ENCODE measurements at places on chromosomes 7 and 10.

GRCh38 chr10:50497758-50498157 lies 126.0 kb downstream of the SGMS1 start:
- DNase-seq, result peak; percentile 82

DNA sequence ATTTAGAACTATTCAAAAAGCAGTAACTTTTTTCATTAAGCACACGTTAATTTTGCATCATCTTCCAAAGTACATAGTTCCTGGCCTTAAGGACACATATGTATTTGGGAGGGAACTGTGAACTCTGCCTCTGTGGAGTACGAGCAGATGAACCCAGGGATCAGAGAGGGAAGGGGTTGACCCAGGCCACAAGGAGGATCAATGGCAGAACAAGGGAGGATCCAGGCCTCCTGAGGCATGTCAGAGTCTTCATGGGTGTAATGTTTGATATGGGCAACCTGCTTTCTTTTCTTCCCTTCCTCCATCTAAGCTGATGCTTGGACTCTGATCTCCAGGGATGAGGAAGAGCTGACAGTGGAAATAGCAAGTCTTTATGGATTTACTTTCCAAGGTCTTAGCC lies 164.0 kb downstream of the SH2D4B start:
- no peak for DNase-seq

DNA sequence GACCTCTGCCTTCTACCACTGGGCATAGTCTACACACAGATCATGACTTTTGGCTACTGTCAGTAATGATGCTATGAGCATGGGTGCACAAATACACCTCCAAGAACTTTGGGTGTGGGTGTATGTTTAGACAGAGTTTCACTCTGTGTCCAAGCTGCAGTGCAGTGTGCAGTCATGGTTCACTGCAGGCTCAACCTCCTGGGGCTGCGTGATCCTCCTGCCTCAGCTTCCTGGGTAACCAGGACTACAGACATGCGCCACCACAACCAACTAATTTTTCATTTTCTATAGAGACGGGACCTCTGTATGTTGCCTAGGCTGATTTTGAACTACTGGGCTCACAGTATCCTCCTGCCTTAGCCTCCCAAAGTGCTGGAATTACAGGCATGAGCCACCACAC lies 194.4 kb downstream of the NSUN6 start:
- DNase-seq, result no peak

DNA sequence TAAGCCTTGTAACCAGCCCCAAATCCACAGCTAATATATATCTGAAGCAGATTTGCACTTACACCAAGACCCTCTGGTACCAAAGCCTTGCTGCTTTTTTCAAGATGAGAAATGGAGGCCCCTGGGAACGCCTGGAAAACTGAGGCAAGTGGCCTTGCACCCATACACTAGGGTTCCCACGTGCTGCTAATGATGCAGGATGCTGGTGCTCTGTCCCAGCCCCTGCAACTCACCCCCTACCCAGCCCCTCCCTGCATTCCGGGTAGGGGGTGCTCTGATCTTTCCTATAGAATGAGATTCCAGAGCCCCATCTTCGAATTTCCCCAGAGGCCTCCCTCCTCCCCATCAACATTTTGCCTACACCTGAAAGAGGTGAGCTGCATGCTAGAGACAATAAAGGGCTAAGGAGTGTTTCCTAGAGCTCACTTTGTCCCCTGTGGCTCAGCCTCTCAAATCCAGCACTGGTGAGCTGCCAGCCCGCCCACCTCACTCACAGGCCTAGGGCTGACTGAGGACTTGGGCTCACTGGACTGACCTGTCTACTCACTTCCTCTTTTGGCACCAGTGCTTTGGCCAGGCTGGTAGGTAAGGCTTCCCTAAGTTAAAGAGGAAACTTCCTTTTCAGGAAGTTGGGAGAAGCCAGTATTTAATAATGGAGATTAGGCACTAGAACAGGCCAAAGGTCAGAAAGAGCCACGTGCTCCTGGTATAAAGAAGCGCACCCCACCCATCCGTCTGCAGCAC lies 9.8 kb downstream of the RBP4 start:
- no peak for DNase-seq

- no peak for DNase-seq
These were observed 30.3 kb downstream of the SKIDA1 start for GRCh38 chr10:21495002-21495751.

DNA sequence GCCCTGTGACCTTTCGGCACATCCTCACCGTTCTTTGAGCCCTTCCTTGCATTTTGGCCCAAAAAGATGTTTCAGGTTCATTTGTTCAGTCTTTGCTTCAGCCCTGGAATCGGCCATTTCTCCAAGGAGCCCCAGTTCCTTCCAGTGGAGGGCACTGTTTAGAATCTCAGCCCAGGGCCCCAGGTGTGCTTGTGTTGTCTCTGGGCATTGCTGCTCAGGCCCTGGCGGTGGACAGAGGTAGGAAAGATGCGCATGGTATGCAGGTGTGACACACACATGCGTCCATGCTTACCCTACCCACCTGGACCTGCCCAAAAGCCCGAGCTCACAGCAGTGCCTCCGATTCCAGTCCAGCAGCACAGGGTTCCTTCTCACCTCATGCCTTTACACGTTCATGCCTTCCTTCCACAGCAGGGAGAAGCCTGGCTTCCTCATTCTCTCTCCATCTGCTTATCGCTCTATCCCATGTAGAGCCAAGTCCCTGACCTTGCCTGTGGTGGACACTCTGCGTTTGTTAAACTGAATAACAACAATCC lies 70.6 kb downstream of the LHPP start:
- DNase-seq, result no peak

GRCh38 chr10:47010036-47010435 lies 98.8 kb downstream of the PTPN20 start:
- no peak for DNase-seq

DNA sequence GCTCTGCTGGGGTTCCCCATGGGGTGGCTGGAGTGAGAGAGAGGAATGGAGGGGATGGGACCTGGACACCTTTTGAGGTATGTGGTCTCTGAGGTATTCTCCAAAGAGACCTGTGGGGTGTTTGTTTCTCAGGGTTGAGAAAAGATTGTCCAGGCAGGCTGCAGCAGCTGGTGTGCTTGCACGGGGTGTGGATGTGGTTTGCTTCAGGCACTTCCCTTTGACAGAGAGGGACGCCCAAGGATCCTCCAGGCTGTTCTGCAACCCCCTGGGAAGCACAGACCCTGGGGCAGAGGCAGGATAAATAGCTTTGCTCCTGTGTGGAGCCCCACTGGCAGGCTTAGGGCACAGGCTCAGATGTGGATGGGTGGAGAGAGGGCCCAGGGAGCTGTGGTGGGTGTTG lies 115.1 kb upstream of the AGK start:
- no peak for DNase-seq

DNA sequence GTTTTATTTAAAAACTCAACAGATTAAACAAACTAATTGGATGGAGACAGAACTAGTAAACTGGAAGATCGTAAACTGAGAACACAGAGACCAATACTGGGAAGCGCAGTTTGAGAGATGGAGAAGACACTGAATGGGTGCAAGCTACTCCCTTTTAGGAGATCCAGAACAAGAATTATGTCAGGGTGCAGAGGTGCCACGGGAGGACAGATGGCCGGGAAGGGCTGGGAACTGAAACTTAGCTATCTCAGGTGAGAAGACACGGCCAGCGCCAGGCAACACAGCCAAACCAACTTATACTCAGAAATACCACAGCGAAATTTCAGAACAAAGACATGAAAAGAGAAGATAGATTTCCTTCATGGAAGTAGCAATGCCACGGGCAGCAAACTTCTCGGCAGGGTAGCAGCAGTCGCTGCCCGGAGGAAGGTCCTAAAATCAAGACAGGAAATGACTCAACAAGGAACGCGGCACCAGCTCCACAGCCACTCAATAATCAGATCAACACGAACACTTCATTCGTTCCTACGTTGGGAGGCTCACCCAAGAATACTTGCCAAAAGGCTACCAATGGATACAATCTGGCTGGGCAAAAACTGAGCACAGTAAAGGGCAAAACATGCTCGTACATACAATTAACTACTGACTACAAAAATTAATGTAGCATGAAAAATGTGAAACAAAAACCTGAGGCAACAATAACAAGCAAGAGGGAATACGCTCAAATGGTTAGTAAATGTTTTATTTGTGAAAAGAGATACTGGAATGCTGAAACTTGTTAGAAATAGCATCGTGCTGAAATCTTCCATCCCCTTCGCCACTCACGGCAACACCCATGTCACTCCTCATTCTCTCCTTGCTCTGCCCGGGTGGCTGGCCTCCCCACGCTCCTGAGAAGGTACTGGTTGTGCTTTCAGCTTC lies 2.2 kb upstream of the LRRC27 start:
- peak; percentile 66 for DNase-seq

- no peak for DNase-seq
These were observed 6.5 kb downstream of the UROS start for GRCh38 chr10:125816548-125816947.
